COR-L47 (cell line): ENCODE measurements at places on chromosomes 5 and 9.

- no peak for DNase-seq
These were observed 45.7 kb upstream of the SPATA31C2 start for GRCh38 chr9:88183798-88184495.

DNA sequence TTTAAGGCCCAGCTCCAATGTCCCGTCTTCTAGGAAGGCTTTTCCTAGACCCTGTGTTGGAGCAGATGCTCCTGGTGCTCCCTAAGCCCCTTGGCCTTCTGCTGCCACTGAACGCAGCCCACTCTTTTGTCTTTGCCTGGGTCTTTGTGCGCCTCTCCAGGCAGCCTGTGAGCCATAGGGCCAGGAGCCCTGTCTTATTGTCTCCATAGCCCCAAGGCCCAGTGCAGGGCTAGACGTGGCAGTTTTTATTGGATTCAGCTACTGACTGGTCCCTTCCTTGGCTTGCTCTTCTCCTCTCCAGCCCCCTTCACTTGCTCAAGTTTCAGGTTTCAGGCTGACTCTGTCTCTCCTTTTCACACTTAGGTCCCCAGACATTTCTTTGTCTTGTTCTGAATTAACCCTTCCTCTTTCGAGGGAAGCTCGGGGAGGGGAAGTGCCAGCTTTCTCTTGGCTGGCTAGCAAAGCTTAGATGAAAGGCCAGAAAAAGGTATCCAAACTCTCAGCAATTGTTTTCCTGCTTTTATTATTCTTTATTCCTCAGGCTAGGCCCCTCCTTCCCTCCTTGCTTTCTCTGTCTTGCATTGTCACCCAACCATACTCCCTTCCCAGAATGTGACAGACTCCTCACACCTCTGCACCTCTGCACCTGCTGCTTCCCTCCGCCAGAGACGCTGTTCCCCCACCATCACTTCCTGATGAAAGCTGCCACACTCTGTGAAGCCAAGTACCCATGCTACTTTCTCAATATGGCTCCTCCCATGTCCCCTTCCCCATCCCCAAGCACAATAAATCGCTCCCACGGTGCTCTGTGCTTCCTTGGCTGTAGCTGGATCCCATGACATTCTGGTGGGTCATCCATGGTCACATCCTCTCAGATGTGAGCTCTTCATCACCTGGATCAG is 101.6 kb upstream of the CPEB4 start:
- no peak for DNase-seq

GRCh38 chr9:20236676-20237075 is 385.6 kb downstream of the MLLT3 start:
- DNase-seq = peak; percentile 5

- peak; percentile 35 for DNase-seq
These were observed 420.5 kb upstream of the CD180 start for GRCh38 chr5:67617051-67617450.
